ENCODE measurements at places on chromosomes 2 and 18.

- DNase-seq, result no peak
Measured at GRCh38 chr2:170607171-170607570, 108.0 kb upstream of the SP5 start.

DNA sequence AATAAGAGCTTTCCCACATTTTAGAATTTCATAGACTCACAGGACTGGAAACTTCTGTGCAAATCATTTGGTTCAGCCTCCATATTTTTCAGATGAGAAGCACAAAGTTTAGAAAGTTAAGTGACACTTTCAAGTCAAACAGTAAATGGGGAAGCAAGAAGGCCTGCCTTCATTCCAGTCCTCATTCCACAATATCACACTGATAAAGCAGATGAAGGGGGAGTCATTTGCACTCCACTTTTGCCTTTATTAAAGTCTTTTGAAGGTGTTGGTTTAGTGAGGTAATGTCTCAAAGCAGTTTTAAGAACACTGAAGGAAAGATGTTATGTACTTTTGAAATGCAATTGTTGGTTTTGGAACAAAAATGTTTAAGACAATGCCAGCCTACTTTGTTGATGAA, 32.7 kb upstream of the STAT4 start:
- DNase-seq, result no peak

DNA sequence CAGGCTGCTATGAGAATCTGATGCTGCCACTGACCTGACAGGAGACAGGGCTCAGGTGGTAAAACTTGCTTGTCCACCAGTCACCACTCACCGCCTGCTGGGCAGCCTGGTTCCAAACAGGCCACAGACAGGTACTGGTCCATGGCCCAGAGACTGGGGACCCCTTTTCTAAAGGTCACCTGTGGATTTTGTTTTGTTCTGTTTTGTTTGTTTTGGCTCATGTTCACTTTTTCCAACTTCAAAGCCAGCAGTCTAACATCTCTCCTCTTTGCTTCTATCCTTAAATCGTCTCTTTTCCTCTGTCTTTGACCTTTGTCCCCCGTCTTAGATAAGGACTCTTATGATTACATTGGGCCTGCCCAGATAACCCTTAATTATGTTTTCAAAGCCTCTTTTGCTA, 3.3 kb upstream of the CERKL start:
- DNase-seq, result peak; percentile 60

- DNase-seq, result no peak
Measured at GRCh38 chr18:75204269-75204731, 4.6 kb downstream of the PTGR3 start.

DNA sequence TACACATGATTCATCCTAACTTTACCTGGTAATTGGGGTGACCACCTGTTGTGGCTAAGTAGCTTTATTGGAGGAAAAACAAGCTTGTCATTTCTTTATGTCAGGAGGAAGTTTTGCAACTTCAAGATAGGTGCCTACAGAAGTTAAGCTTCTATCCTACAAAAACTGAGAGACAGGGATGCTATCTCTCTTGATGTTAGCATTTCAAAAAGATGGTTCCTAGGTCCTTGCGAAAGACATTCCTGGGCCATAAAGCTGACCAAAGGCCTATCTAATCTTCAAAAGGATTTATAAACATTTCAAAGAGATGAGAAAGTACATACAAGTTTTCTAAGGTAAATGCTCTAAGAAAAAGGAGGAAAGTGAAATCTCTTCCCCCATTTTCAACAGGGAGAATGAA, 61.0 kb downstream of the PTH2R start:
- DNase-seq, result no peak

DNA sequence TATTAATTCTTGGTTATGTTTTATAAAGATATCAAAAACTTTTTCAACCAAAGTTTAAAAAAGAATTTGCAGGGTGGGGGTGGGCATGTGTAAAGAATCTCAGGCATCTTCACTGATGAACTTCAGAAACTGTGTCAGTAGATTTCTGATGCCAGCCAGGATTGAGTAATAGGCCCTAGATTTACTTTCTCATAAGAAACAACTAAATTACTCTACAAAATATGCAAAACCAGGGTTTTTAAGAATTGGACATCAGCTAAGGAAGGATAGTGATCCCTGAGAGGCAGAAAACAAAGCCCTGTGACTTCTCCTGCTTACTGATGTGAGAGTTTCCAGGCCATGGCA, 11.9 kb upstream of the IL1R1 start:
- no peak for DNase-seq

All from HepG2 (cell line).